ENCODE measurements at places on chromosomes 11 and 22.

GRCh38 chr11:118691926-118692830 lies 12.7 kb upstream of the TREH start:
- DNase-seq = no peak

DNA sequence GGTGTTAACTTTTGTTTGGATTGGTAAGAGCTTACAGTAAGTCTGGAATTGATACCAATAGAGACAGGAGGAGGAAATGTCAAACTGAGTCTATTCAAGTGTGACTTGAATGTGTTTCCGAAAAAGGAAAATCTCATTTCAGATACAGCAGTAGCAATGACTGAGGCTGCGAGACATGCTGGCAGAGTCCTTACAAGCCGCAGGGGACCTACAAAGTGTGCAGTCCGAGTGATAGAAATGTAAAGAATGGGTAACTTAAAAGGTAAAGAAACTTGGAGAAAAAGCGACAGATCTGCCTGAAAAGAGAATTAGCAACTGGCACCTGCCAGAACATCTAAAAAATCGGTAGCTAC lies 444 bp downstream of the CWF19L2 start:
- peak; percentile 56 for DNase-seq

- no peak for DNase-seq
These were observed 497.0 kb upstream of the TENM4 start for GRCh38 chr11:79937676-79938334.

- DNase-seq = peak; percentile 89
These were observed at the start of gene NCAPH2 for GRCh38 chr22:50507991-50508884. Gene NCAPH2, plus strand, starts transcription at chr22:50508224. Its CDS starts 114 bp downstream, at chr22:50508338.

- no peak for DNase-seq
These were observed 91.8 kb upstream of the LDLRAD3 start for GRCh38 chr11:35852056-35852455.

GRCh38 chr22:24359452-24360120 lies 67.8 kb upstream of the ADORA2A start:
- DNase-seq = no peak

GRCh38 chr11:12906501-12906900 lies 102.6 kb upstream of the RASSF10 start:
- no peak for DNase-seq

DNA sequence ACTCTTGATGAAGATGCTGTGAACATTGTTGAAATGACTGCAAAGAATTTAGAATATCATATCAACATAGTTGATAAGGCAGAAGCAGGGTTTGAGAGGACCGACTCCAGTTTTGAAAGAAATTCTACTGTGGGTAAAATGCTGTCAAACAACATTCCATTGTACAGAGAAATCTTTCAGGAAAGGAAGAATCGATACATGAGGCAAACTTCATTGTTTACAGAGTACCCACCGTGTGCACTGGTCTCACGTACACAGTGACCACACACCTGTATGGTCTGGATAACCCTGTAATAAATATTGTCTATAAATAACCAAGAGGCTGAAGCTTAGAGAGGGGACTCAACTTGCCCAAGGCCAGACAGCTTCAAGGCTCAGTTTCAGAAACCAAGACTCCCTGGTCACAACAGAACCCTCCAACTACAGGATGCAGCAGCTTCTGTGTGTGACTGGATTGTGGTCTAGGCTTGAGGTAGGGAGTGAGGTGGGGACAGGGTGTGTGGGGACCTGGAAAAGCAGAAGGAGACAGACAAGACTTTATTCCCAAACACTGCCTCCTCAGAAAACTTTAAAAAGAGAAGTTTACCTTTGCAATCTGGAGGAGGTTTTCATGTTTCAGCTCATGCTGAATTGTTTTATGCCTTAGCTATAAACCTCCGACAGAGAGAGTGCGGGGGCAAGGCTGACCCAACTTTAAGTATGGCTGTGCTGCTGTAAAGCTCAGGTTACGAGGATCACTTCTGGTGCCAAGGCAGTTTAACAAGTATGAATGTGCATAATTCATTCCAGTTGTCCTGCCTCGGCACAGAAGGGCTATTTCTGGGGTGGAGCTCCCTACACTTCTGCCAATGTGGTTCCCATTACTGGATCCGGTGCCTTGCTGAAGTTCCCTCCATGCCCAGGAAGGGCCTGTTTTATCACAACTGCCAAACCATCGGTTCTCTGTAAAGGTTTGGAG lies 372.6 kb upstream of the NARS2 start:
- DNase-seq = no peak

- no peak for DNase-seq
These were observed 10.5 kb downstream of the GTF2H1 start for GRCh38 chr11:18332891-18333290.

GRCh38 chr11:14974515-14975251 lies 2.5 kb upstream of the CALCA start:
- DNase-seq = no peak

DNA sequence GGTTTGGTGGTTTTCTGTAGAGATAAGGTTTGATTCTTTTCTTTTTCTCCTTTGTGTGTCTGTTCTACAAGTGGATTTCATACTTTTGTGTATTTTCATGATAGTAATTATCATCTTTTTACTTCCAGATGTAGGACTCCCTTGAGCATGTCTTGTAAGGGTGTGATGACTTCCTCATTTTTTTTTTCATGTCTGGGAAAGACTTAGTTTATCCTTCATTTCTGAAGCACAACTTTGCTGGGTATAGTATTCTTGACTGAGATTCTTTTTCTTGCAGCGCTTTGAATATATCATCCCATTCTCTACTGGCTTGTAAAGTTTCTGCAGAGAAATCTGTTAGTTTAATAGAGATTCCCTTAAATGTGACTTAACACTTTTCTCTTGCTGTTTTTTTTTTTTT lies 32.9 kb downstream of the MADD start:
- no peak for DNase-seq

GRCh38 chr11:115409116-115409670 lies 95.0 kb downstream of the CADM1 start:
- no peak for DNase-seq

DNA sequence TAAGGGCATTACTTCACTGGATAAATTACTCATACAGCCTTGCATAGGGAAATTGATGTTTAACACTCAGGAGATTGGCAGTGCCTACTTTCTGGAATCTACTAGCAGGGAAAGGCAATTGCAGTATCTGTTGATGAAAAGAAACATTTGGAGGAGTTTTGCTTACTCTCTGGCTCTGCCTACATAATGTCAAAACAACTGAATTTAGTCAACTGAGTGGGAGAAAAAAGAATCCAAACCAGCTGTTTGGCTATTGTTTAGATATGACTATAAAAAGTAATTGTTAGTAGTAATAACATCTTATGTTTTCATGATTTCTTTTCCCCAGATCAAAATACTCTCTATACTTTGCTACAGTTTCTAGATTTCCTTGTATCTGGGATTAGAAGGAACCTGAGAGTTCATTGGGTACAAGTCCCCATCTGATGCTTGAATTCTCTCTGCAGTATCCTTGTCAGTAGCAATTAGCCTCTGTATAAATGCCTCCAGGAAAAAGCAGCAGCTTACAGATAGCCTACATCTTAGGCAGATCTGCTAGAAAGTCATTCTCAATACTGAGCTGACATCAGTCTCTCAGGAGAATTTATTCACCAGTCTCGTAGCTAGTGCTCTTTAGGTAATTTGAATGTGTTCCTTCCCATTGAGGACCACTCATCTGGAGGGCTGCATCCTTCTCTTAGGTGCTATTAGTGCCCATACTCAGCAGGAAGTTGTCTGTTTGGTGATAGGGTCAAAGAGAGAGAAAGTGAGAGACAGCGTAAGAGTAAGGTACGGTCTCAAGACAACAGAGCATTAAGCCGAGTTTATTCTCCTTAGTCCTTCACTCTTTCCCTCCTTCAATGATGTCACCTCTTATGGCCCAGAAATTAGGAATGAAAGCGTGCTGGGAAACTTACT lies 185.9 kb upstream of the CCDC90B start:
- no peak for DNase-seq

GRCh38 chr11:73389916-73390315 lies 13.7 kb downstream of the RELT start:
- no peak for DNase-seq

GRCh38 chr22:35688913-35689675 lies 28.6 kb upstream of the APOL5 start:
- no peak for DNase-seq

DNA sequence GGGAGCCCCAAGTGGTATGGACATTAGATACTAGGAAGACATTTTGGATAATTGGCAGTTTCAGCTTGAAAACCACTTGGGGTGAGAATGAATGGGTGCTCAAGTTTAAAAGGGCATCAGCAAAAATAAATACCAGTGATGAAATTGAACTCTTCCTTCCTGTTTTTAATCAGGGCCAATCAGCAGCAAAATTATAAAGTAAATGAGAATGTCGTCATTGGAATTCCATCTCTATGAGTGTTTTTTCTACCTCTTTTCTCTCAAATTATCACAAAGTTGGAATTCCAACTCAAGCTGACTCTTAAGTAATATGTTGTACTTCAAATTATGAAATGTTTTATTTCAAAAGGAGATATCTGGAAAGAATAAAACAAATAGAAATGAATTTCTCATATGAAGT lies 730.6 kb downstream of the METTL15 start:
- DNase-seq = no peak

DNA sequence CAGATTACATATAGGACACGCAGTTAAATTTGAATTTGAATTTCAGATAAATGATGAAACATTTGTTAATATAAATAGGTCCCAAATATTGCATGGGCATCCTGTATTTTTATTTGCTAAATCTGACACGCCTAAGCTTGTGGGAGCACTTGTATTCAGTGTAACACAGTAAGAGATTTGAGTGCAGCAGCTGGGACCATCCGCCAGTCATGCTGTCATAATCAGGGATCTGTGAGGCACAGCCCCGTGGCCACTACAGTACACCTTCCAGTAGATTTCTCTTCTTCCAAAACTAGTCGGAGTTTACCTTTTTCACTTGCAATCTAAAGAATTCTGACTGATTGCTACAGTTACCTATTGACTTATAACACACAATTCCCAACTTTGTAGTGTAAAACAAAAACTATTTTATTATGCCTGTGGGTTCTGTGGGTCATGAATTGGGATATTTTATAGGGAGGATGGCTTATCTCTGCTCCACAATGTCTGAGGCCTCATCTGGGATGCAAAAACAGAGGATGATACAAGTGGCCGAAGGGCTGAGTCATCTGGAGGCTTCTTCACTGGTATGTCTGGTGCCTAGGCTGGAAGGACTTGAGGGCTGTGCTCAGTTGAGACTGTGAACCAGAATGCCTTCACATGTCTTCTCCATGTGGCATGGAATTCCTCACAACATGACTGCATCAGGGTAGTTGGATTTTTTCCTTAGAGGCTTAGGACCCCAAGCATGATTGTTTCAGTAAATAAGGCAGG lies 74.1 kb downstream of the PRSS23 start:
- no peak for DNase-seq

- DNase-seq = no peak
These were observed 21.7 kb upstream of the TNRC6B start for GRCh38 chr22:40156001-40156516.

DNA sequence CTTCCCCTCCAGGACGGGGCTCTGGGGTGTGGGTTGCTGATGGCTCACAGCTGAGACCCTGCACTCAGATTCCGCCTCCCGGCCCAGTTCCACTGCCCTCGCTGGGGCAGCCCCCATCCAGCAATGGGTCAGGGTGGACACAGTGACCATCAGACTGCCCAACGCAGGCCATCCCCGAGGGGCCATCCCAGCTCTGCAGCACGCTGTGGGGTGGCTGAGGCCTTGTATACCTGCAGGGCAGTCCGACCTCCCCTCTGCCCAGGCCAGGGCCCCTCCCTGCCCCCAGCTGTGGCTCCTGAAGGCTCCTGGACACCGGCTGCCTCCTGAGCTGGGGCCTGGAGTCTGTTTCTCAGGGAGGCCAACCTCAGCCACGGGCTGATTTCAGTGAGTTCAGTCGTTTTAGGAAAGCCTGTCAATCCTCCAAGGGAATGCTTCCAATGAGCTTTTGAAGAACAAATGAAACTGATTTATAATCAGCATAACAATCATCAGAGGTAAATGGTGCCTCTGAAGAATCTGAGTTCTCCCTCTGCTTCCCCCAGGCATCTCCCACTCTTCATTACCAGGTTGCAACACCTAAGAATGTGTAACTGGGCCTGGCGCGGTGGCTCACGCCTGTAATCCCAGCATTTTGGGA lies 95.1 kb downstream of the CELSR1 start:
- no peak for DNase-seq

DNA sequence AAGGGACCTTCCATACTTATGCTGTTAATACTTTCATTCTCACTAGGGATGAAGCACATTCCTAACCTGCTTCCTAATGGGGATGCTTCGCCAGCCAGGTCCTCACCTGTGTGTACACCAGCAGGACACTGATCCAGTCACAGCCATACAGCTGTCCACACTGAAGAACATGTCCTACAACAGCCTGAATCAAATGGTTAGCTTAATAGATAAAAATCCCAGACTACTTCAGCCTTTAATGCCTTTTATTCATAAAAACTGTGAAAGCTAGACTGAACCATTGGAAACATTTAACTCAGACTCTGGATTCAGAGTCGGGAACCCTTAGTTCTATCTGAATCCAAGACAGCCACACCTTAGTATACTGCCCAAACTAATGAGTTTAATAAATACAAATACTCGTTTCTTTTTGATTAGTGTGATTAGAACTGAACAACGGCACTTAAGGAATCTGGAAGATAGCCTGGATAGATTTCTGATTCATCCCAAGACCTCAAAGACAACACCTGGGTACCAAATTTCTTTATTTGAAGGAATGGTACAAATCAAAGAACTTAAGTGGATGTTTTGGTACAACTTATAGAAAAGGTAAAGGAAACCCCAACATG lies 3.3 kb downstream of the FTH1 start:
- no peak for DNase-seq

DNA sequence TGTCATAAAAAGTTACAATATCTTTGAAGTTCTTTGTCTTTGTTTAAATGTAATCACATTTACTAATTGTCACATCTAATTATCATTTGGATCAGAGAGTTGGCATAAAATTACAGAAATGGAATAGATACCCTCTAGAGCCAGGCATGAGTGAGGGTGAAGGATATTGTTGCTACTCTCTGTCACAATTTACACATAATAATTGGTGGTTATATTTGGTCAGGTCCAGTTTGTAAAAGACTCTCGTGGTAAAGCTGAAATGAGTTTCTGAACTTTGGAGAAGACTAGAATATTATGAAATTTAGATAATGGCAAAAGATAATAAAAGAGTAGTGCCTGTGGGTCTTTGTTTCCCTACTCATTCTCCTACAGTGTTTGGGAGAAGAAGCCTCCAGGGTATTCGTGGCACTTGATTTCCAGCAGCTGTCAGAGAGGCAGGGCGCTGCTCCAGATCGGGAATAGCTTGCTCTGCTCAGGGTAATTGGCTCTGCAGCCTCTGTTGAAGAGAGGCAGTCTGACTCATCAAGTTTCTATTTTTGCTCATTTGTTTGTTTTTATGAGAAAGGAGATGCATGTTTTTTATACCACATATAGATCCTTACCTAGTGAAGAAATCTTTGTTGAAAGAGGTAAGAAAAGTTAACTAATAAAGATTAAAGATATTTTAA lies 349.9 kb downstream of the CNTN5 start:
- no peak for DNase-seq
